ENCODE measurements at places on chromosomes 12 and 14. TPM values are rescaled to one million over a fixed set of nuclear protein-coding genes. Genes with fewer than 3 reads are reported as not detected.

The ACRBP gene
- total RNA-seq, result 1.6 TPM

The DBX2 gene
- total RNA-seq, result 1.6 TPM

The SLC25A47 gene
- not detected for total RNA-seq

The RERG gene
- total RNA-seq, result 3.1 TPM

The SLCO1A2 gene
- total RNA-seq, result 7.5 TPM

The TSHR gene
- 0.63 TPM for total RNA-seq

The MYF5 gene
- not detected for total RNA-seq

The GMFB gene
- total RNA-seq, result 165 TPM

The SMIM41 gene
- total RNA-seq, result not detected

The CLEC9A gene
- total RNA-seq, result not detected

The AGAP2 gene
- total RNA-seq, result 40.7 TPM

The FAM222A gene
- total RNA-seq, result 5.9 TPM

The MUCL1 gene
- total RNA-seq, result not detected

The DACT1 gene
- 269 TPM for total RNA-seq

The LMNTD1 gene
- total RNA-seq, result not detected

The EML1 gene
- 200 TPM for total RNA-seq

The ACTR6 gene
- total RNA-seq, result 36.3 TPM

The KLRB1 gene
- total RNA-seq, result not detected

The EPS8 gene
- total RNA-seq, result 207 TPM

The HVCN1 gene
- 6.9 TPM for total RNA-seq

The OTX2 gene
- 0.31 TPM for total RNA-seq

The CCDC198 gene
- total RNA-seq, result not detected

The DIO2 gene
- total RNA-seq, result 24.4 TPM

The TAC3 gene
- 0.94 TPM for total RNA-seq

The TPH2 gene
- total RNA-seq, result not detected

The ADAMTS20 gene
- total RNA-seq, result 0.94 TPM

The TMEM253 gene
- total RNA-seq, result not detected

The DTX1 gene
- total RNA-seq, result 37.2 TPM

The MYH6 gene
- not detected for total RNA-seq

The RAB15 gene
- total RNA-seq, result 46.6 TPM

The RGS6 gene
- total RNA-seq, result 13.5 TPM

The LMO3 gene
- total RNA-seq, result 492 TPM

The TMTC1 gene
- total RNA-seq, result 38.2 TPM

The ANO4 gene
- 77.3 TPM for total RNA-seq

The VPS33A gene
- total RNA-seq, result 22.5 TPM

The AKAP3 gene
- 2.5 TPM for total RNA-seq

The TAS2R43 gene
- 31.9 TPM for total RNA-seq

The SOAT2 gene
- total RNA-seq, result not detected

The P2RX2 gene
- total RNA-seq, result not detected

The ETV6 gene
- total RNA-seq, result 6.3 TPM

The KLRC4 gene
- total RNA-seq, result not detected

The ITGA7 gene
- 11.6 TPM for total RNA-seq
